ENCODE measurements at places on chromosomes 12 and 14.

DNA sequence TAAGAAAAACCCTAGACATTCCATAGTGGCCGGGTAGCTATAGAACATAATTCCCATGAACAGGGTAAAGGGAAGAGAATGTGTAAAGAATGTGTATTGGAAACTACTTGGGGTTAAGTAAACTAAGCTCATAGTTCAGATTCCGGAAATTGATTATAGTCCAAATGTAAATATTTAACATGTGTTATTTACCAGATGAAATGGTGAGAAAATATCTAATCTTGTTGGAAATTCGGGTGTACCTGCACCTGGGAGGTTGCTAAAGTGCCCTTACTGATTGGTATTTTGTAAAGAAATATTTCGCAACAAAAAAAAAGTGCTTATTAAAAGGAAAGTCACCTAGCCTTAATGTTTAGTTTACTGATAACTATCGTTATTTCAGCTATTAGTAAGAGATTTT, 14.4 kb downstream of the RASSF9 start:
- no peak for DNase-seq

DNA sequence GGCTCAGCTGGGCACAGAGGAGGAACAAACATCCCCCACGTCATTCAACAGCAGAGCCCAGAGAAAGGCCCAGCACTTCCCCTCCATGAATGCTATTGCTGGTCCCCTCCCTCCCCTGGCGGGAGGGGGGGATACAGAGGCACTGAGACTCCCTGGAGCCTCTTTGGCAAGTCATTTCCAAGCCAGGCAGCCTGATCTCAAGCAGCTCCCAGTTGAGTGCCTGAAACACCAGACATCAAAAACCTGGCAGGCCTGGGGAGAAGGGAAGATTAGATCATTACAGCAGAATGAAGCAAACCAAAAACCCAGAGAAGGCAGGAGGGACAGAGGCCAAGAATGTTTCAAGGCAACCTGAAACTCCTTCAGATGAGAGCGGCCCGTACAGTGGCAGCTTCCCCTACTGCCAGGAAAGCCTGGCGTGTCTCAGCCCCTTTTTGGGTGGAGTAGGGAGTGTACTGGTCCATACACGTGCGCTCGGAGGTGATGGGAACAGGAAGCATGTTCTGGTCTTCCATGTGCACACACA, 92.1 kb downstream of the LRRC74A start:
- peak; percentile 76 for DNase-seq

DNA sequence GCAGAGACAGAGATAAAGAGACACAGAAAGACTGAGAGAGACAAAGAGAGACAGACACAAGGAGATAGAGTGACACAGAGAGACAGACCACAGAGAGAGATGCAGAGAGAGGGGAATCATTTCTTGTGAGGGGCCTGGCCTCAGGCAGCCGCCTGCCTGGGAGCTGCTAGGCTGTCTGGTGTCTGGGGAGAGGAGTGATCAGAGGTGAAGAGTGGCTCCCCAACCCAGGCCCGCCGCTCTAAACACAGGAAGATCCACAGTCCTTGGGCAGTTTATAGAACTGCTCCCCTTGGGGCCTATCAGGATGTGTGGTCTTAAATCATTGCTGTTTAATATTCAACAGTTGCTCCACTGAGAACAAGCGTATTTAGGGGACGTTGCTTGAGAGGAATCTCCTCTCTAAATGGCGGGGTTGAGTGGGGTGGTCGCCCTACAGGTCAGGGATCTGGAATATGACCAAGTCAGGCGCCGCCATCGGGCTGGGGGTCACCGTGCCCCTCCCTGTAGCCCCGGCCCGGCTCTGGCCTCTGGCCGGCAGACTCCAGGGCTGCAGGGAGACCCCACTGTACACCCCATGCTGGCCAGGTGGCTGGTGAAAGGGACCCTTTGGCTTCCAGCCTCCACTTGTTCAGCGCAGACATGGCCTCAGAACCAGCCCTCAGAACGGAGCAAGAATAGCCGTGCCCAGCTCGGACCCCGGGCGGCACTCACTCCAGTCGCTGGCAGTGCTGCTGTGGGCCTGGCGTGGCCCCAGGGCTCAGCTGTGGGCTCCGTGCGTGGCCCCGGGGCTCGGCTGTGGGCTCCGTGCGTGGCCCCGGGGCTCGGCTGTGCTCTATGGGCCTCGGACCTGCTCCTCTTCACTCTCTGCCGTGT, 89.4 kb downstream of the GALNT9 start:
- no peak for DNase-seq

DNA sequence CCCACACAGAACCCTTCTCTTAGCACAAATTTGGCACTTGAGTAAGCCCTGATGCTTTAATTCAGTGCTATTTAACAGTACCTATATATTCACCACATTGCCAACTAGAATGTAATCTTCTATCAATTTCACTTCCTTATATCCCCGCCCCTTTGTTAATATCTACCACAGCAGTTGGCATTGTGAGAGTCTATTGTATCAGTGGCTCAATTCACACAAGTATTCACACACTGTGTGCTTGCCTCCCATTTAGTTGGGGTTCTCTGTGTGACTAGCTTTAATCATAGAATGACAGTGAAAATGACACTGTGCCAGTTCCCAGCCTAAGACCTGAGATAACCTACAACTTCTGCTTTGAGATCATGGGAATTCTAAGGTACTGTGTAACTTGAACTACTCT, 103.1 kb downstream of the SEC23A start:
- no peak for DNase-seq

- DNase-seq = no peak
Observed at GRCh38 chr14:84750284-84750683, 779.7 kb upstream of the FLRT2 start.

DNA sequence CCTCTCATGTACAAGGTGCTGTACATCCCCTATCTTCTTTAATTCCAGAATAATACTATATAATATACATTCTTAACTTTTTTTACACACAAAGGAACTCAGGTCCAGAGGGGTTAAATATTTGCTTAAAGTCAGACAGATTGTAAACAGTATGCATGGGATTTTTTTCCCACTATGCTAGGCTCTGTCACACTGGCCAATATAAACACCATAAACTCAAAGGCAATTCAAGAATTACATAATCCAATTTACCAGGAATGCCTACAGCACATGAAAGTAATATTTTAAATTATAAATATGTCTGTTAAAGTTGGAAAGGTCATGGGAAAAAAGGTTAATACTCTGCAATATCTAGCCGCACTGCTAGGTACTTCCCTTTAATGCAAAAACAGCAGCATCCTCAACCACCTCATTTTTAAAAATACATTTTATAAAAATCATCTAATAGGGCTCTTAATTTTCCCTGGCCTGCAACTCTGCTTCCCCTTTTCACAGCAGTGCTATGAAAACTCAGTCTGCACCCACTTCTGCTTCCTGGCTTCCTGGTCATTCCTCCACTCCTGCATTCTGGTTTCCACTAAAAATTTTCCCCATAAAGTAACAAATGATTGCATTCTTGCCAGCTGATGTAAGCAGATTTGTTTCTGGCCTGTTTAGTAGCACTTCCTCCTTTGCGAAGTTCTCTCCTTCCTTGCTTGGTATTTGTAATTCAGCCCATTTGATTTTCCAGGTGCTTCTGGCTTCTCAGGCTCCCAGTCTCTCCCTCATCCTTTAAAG, 128.1 kb downstream of the ITPR2 start:
- DNase-seq = peak; percentile 13

- DNase-seq = no peak
Observed at GRCh38 chr14:56648508-56649301, 69.1 kb downstream of the TMEM260 start.

DNA sequence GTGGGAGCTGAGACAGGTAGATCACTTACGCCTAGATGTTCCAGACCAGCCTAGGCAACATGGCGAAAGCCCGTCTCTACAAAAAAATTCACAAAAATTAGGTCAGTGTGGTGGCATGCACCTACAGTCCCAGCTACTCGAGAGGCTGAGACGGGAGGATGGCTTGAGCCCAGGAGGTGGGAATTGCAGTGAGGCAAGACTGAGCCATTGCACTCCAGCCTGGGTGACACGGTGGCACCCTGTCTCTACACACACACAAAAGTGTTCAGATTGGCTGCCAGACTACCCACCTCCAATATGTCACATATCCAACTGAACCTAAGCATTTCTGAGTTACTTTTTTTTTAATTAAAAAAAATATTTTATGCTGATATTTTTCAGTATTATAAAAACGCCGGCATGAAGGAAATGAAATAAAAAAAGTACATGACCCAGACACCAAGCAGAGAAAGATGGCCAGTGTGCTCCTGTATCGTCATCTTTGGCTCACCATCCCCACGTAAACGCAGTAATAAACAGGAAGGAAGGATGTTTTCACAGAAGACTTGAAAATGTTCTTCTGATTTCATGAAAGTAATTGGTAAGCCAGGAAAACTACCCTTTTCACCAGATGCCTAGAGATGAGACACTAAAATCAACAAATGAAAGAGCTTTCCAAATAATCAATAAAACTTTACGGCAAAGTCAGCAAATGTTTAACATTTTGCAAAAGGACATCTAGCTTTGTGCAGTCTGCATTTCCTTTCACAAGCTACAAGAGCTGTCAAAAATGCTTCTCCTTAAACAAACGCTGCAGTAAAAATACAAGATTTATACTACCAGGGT, 26.4 kb downstream of the CDC42BPB start:
- no peak for DNase-seq

Data from bone marrow (tissue), 2 donors.